ENCODE measurements at places on chromosomes 4 and X. TPM values are rescaled to one million over a fixed set of nuclear protein-coding genes. Genes with fewer than 3 reads are reported as not detected.

COL25A1 gene
- not detected for polyA plus RNA-seq

DNA sequence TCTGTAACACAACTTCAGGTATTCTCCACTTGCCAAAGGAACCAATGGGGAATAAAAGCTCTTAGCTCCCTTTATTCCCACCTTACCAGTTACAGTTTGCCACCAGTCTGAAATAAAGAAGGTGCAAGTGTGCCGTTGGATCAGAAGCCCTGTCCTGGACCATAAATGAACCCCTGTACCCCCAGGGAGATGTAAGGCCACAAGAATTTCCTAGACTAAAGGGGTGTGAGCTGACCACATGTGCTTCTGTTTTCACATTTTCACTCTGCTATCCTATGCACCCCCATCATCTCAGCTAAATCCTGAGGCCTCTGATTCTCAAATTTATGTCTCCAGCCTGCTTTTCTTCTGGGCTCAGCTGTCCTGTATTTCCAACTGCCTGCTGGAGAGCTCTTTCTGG, 221.2 kb downstream of the SPRY1 start:
- H3K4me3 ChIP-seq = no peak overlapping the region
- no peak overlapping the region for H3K27ac ChIP-seq
- no peaks in the 10 kb centered on the region for H3K36me3 ChIP-seq
- H3K27me3 ChIP-seq = no peaks in the 10 kb centered on the region

DNA sequence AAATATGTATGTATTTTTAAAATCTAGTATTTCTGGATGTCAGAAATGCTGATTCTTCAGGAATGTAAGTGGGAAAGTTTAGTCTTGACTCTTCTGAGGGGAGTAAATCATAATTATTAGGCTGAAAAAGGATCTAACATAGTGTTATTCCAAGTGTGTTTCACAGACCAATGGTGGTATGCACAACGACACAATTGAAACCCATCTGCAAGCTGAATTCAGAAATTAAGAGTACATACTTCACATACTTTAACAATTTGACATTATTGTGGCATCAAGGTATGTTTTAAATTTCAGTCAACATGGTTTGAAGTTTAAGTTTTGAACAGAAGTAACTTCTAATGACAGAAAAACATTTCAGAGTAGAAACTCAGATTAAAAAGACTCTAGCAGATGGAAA, 236.7 kb downstream of the SLC7A11 start:
- no peaks in the 10 kb centered on the region for H3K4me1 ChIP-seq
- H3K27ac ChIP-seq = no peak overlapping the region
- no peak overlapping the region for H3K4me3 ChIP-seq
- H3K27me3 ChIP-seq = no peaks in the 10 kb centered on the region

DNA sequence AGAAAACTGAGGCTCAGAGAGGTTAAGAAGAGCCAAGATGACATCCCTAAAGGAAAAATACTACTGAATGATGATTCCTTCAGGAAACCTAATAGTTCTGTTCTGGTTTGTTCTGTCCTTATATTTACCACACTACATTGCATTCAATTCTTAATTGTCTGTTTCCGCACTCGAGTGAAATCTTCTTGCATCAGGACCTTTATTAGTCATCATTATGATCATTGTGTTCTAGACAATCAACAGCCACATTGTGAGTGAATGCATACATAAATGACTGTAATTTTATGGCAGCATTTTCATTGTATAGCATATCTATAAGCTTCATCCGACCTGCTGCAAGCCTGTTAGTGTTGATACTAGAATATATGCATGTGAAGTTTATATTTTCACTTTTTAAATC, 156.7 kb upstream of the FAM241A start:
- H3K27me3 ChIP-seq = no peaks in the 10 kb centered on the region
- H3K4me3 ChIP-seq = no peak overlapping the region
- no peaks in the 10 kb centered on the region for H3K36me3 ChIP-seq

GRCh38 chr4:34245276-34245675, 1999.0 kb downstream of the ARAP2 start:
- no peak overlapping the region for H3K27ac ChIP-seq
- no peak for DNase-seq
- no peak overlapping the region for H3K4me3 ChIP-seq
- no peaks in the 10 kb centered on the region for H3K4me1 ChIP-seq

LAMTOR3 gene
- 33.8 TPM for polyA plus RNA-seq

- peak overlapping the region; percentile 23 for H3K4me3 ChIP-seq
- H3K4me1 ChIP-seq = peaks cover 27% of the 10 kb centered on the region
- peaks cover 8% of the 10 kb centered on the region for H3K36me3 ChIP-seq
- no peak for DNase-seq
Observed at GRCh38 chr4:98482503-98482846, 175.9 kb downstream of the TSPAN5 start.

GRCh38 chr4:184818216-184818564, 7.6 kb downstream of the ACSL1 start:
- H3K4me1 ChIP-seq = peaks cover 23% of the 10 kb centered on the region
- H3K27ac ChIP-seq = no peak overlapping the region
- peak overlapping the region; percentile 15 for H3K4me3 ChIP-seq

COQ2 gene
- polyA plus RNA-seq = 8.8 TPM

DCAF12L1 gene
- not detected for polyA plus RNA-seq

DNA sequence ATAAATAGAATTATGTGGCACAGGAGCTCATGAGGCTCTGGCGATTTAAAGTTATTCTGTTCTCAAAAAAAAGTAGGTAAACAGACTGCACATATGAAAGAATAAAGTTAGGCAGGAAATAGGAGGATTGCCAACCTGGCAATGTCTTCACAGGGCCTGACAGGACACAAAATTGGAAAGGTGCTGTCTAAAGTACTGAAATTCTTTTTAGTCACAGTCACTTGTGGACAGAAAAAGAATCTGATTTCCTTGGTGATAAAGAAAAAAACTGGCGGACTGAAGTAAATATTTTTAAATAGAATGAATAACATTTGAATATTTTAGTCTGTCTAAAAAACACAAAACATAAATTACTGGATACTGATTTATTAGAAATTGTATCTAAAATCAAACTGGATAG, 124.4 kb downstream of the VEGFC start:
- no peak overlapping the region for H3K27ac ChIP-seq
- no peaks in the 10 kb centered on the region for H3K4me1 ChIP-seq
- DNase-seq = no peak
- H3K27me3 ChIP-seq = no peaks in the 10 kb centered on the region

- H3K36me3 ChIP-seq = no peaks in the 10 kb centered on the region
- H3K4me1 ChIP-seq = no peaks in the 10 kb centered on the region
- no peaks in the 10 kb centered on the region for H3K27me3 ChIP-seq
- no peak for DNase-seq
- H3K4me3 ChIP-seq = no peak overlapping the region
- no peak overlapping the region for H3K27ac ChIP-seq
Observed at GRCh38 chrX:111083081-111083480, 12.9 kb upstream of the PAK3 start.

GRCh38 chrX:45063319-45064095, 137.2 kb downstream of the DIPK2B start:
- DNase-seq = no peak
- no peaks in the 10 kb centered on the region for H3K27me3 ChIP-seq
- H3K4me1 ChIP-seq = no peaks in the 10 kb centered on the region
- no peak overlapping the region for H3K27ac ChIP-seq
- H3K36me3 ChIP-seq = peaks cover 57% of the 10 kb centered on the region
- no peak overlapping the region for H3K4me3 ChIP-seq

DNA sequence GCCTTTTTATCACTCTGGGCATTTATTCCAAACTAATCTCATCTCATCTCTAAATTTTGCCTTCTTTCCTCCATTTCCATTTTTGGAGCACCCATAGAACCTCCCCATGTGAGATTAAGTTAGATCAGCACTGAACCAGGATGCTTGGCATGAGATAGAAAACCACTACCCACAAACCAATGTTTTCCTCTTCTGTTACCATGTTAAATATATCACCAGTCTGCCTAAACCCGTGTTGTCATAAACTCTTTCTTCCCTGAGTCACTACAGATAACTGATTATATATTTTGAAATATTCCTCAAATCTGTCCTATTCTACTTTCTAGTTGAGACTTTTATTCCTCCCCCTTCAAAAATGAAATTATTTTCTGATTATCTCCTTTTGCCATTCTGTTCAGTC, 37.6 kb downstream of the GABRB1 start:
- DNase-seq = no peak
- no peak overlapping the region for H3K27ac ChIP-seq
- H3K27me3 ChIP-seq = no peaks in the 10 kb centered on the region
- H3K4me3 ChIP-seq = no peak overlapping the region
- no peaks in the 10 kb centered on the region for H3K36me3 ChIP-seq
- H3K4me1 ChIP-seq = no peaks in the 10 kb centered on the region

JADE3 gene
- not detected for polyA plus RNA-seq

PPP2R2C gene
- polyA plus RNA-seq = not detected

DNA sequence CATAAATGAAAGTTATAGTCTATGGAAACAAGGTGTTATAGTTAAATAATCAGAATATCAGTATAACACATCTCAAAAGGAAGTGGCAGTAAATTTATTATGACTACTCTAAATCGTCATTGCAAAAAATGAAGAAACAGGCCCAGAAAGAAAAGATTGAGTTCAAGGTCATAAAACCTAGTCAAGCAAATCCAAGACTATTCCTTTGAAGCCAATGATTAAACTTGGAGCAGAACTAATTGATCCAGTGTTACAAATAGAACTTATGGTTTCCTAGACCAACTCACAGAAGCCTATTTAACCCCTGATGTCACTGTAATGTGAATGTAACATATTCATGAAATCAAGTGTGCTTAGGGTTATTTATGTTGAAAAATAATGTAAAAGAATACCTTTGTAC, 1.9 kb downstream of the FAM199X start:
- peak overlapping the region; percentile 76 for H3K4me3 ChIP-seq
- peaks cover 2% of the 10 kb centered on the region for H3K36me3 ChIP-seq
- peak overlapping the region; percentile 23 for H3K27ac ChIP-seq

RS1 gene
- polyA plus RNA-seq = not detected

PROM1 gene
- polyA plus RNA-seq = not detected

ASB12 gene
- polyA plus RNA-seq = not detected

DNA sequence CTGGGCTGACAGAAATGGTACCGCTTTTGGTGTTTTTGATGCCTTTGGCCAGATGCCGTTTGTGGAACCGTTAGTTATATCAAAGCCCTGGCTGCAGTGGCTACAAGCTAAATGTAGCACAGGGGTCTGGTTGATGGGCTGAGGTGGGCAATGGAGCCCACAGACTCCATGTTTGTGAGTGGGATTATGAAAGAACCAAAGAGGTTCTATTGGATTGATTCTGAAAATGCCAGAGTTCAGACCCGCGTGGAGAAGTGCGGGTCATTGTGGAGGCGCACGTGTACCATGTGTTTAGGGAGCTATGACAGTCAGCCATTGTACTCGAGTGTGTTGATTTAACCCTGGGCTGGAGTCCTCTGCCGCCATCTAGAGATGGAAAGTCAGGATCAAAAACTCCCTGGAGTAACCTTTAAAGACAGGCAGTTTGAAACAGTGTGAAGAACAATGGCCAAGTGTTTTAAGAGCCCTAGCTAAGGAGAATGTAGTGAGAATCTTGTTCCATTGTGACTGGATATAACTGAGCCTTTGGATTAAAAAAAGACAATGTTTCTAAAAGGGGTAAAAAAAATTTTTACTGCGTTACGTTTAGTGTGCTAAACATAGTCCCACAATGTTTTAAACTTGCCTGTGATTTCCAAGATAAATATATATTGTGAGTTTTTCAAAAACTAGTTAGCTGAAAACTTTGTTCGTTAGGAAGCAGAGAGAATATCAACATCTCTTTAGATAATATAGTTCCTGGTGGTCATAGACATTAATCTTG, 12.7 kb downstream of the ART3 start:
- no peaks in the 10 kb centered on the region for H3K4me1 ChIP-seq
- H3K27ac ChIP-seq = no peak overlapping the region
- H3K27me3 ChIP-seq = no peaks in the 10 kb centered on the region

TLR8 gene
- not detected for polyA plus RNA-seq

GRCh38 chrX:68942840-68943239, 114.0 kb downstream of the EFNB1 start:
- no peaks in the 10 kb centered on the region for H3K27me3 ChIP-seq
- no peak overlapping the region for H3K27ac ChIP-seq
- no peaks in the 10 kb centered on the region for H3K4me1 ChIP-seq
- DNase-seq = no peak
- no peaks in the 10 kb centered on the region for H3K36me3 ChIP-seq

- H3K27ac ChIP-seq = no peak overlapping the region
- no peaks in the 10 kb centered on the region for H3K36me3 ChIP-seq
- no peak for DNase-seq
Observed at GRCh38 chr4:10182446-10183424, 66.1 kb upstream of the WDR1 start.

DNA sequence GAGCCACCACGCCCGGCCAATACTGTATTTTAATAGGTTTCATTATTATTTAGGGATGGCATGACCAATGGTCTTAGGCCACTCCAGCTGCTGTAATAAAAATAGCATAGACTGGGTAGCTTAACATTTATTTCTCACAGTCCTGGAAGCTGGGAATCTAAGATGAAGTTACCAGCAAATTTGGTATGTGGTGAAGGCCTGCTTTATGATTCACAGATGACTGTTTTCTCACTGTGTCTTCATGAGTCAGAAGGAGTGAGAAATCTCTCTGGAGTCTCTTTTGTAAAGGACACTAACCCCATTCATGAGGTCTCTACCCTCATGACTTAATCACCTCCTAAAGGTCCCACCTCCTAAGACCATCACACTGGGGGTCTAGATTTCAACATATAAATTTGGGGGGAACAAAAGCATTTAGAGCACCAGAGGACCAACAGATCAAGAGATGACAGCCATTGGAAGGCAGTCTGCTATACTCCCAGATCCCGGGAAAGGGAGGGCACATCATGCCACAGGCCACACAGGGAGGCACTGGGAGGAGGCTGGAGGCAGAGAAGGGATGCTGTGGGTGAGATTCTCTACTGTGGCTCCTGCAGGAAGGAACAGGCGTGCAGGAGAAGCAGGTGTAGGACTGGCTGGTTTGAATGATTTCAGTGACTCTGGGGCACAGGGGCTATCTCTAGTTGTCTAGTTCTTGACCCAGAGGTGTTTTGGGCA, 335.8 kb upstream of the SFRP2 start:
- H3K36me3 ChIP-seq = no peaks in the 10 kb centered on the region
- no peak overlapping the region for H3K4me3 ChIP-seq
- no peak for DNase-seq
- no peaks in the 10 kb centered on the region for H3K27me3 ChIP-seq
- no peak overlapping the region for H3K27ac ChIP-seq

- no peak for DNase-seq
- no peaks in the 10 kb centered on the region for H3K27me3 ChIP-seq
- no peak overlapping the region for H3K27ac ChIP-seq
- H3K4me3 ChIP-seq = no peak overlapping the region
Observed at GRCh38 chrX:101602077-101602476, 15.7 kb downstream of the ARMCX6 start.

DNA sequence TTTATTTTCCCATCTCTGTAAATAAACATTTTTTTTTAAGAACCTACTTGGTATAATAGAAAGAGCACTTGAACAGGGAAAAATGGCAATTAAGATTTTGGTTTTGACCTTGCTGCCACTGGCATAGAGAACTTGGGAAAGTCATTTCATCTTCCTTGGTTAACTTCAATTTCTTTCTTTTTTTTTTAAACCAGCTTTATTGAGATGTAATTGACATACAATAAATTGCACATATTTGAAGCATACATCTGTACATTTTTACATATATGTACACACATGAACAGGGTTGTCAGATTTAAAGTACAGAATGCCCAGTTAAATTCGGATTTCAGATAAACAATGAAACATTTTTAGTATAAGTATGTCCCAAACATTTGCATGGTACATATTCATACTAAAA, 103.0 kb upstream of the RAPGEF2 start:
- DNase-seq = no peak
- H3K4me3 ChIP-seq = no peak overlapping the region
- H3K27ac ChIP-seq = no peak overlapping the region
- H3K27me3 ChIP-seq = no peaks in the 10 kb centered on the region

UNC5C gene
- polyA plus RNA-seq = 0.13 TPM

- DNase-seq = peak; percentile 84
- peak overlapping the region; percentile 96 for H3K4me3 ChIP-seq
- no peaks in the 10 kb centered on the region for H3K27me3 ChIP-seq
- H3K36me3 ChIP-seq = no peaks in the 10 kb centered on the region
Observed at GRCh38 chr4:25234390-25235370, 847 bp downstream of the PI4K2B start.

TMEM144 gene
- polyA plus RNA-seq = not detected

SULT1B1 gene
- polyA plus RNA-seq = 5.1 TPM
